ENCODE measurements at places on chromosomes 7 and 10.
A peak's percentile ranks its signal among the peaks of the same experiment; 100 is the strongest.

DNA sequence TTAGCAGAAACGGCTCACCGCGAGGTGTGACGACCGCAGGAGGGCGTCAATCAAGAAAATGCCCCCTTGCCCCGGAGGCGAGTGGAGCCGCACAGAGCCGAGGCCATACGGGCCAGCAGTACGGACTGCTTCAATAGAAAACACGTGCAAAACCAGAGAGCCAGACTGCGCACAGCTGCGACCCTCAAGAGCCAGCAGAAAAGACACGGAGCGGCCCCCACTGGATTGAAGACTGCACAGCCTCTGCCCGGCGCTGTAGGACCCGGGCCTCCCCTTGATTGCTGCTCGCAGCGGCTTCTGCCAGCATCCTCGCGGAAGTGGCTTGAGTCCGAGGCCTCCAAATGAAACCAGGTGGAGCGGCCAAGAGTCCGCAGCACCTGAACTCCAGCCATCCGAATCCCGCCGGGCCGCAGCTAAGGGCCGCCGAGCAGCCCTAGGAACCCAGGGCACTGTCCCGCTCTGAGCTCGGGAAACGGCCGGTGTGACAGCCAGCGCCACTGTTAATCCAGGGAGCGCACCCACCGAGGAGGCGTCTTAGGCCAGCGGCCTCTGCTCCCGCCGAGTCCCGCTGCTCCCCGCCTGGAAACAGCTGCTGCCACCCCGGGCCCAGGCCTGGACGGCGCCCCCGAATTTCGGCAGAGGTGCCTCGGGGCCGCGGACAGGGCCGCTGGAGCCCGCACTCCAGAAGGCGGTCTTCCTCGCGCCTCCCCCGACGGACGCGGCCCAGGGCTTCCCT is 660 bp upstream of the HHEX start:
- no peak for DNase-seq

GRCh38 chr7:150665089-150665748 is 20.3 kb upstream of the GIMAP2 start:
- DNase-seq = no peak

GRCh38 chr7:78279032-78279431 is 480.5 kb downstream of the PHTF2 start:
- DNase-seq = no peak

- no peak for DNase-seq
Measured at GRCh38 chr10:30430544-30431298, 3.3 kb upstream of the MAP3K8 start.

GRCh38 chr7:101953248-101953819 is 135.9 kb downstream of the CUX1 start:
- peak; percentile 23 for DNase-seq

GRCh38 chr10:70132098-70133029 is at the start of gene AIFM2:
TSS of gene AIFM2 (minus strand) at chr10:70132825. CDS start at chr10:70124084, 8,741 bp downstream.
- peak; percentile 40 for DNase-seq

DNA sequence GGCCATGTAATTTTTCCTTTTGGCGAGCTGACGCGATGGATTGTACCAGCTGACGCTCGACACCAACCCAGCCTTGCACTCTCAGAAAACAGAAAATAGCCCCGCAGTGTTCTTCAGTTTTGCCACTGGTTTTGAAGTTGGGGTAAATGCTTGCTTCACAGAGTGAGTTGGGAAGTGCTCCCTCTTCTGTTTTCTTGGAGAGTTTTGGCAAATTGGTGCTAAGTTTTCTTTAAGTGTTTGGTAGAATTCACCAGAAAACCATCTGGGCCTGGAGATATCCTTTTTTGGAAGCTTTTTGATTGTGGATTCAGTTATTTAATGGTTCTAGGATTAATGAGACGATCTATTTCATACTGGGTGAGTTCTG is 252.8 kb downstream of the ELFN1 start:
- DNase-seq = no peak

DNA sequence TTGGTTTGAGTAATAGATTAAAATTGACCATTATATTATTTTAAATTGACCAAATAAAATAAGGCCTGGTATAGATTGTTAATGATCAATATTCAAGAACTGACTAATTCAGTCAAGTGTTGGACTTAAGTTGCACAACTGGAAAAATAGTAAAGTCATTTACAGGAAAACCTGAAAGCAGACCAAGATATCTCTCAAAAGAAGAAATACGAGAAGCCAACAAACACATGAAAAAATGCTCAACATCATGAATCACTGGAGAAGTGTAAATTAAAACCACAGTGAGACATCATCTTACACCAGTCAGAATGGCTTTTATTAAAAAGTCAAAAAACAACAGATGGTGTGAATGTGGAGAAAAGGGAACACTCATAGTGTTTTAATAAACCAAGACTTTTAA is 80.4 kb upstream of the MALRD1 start:
- no peak for DNase-seq

Data from HCT116 (cell line).